ENCODE measurements at places on chromosomes 11 and 22.

- no peak for DNase-seq
These were observed 15.7 kb downstream of the STX3 start for GRCh38 chr11:59770869-59771268.

DNA sequence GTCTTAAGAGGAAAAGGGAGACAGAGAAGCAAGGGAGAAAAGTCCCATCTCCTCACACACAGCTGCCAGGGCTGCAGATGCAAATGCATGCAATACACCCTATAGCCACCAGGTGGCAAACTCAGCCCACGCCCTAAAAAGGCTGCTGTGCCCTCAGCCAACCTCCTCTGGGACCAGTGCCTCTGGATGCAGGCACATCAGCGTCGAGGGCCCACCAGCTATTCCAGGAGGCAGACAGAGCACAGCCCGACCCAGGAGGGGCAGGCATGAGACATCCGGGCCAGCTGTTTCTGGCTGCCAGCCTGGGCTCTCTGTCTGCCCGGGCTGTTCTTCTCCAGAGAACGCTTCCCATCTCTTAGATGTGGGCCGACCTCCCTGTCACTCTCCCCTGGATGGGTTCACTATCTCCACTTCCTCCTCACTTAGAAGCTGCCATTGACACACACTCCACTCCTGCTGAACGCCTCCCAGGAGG, 39.7 kb downstream of the TPBGL start:
- peak; percentile 80 for DNase-seq

- DNase-seq = no peak
These were observed 61.5 kb upstream of the EMID1 start for GRCh38 chr22:29143941-29144785.

DNA sequence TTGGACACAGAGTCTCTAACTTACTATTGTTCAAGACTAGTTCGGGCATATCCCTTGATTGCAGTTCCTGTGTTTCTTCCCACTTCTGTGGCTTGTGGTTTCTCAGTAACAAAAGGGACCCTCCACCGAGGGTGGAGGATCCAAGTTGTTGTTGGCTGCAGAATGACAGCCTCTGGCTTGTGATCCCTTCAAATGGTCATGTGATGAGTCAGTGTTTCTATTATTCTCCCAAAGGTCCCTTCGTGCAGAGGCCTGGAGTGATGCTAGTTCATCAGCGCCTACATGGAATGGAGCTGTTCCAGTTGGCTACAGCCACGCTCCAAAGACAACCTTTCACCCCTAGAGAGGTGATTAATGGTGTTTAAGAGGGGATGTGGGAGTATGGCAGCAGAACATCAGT, 2.6 kb upstream of the VWCE start:
- no peak for DNase-seq

- no peak for DNase-seq
These were observed 57.2 kb upstream of the ARHGAP32 start for GRCh38 chr11:129249351-129249750.

DNA sequence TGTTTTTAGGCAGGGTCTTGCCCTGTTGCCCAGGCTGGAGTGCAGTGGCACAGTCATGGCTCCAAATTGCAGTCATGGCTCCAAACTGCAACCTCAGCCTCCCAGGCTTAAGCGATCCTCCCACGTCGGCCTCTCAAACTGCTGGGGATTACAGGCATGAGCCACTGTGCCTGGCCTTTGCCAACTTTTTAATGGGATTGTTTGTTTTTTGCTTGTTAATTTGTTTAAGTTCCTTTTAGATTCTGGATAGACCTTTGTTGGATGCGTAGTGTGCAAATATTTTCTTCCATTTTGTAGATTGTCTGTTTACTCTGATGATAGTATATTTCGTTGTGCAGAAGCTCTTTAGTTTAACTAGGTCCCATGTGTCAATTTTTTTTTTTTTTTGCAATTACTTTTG, 10.0 kb upstream of the SCGB1D1 start:
- no peak for DNase-seq

DNA sequence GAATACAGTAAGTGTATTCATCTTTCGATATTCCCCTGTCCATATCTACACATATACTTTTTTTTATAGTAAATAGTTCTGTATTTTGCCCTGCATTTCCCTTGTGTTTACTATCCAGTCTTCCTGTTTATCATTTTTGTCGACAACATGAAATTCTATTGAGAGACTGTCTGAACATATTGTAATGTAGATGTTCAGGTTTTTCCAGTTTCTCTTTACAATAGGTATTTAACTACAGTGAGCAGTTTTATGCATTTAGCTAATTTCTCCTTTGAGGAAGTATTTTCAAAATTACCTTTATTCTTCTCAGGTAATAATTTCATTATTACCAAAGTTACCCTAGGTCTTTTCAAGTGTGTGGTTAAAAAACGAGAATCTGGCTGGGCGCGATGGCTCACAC, 16.7 kb downstream of the PIK3IP1 start:
- no peak for DNase-seq

GRCh38 chr11:114762408-114762807, 84.1 kb downstream of the NXPE2 start:
- DNase-seq = no peak

GRCh38 chr11:2664376-2664775, 35.4 kb downstream of the KCNQ1OT1 start:
- no peak for DNase-seq

DNA sequence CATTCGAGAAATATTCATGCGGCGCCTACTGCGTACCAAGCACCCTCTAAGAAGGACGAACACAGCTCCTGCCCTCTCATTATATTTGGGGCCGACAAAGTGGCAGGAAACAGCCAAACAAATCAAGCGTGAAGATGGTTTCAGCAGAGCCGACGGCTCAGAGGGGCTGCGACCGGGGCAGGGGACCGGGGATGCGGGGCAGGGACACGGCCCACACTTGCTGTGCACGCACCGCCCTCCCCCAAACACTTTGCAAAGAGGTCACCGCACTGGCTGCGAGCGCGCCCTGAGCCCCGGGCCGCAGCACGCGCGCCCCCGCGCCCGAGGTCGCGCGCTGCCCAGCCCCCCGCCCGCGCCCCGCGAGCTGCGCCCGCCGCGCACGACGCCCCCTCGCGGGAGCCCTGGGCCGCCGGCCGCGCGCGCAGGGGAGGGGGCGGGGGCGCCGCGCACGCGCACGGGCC, 255 bp upstream of the SYNGR1 start:
- peak; percentile 46 for DNase-seq

DNA sequence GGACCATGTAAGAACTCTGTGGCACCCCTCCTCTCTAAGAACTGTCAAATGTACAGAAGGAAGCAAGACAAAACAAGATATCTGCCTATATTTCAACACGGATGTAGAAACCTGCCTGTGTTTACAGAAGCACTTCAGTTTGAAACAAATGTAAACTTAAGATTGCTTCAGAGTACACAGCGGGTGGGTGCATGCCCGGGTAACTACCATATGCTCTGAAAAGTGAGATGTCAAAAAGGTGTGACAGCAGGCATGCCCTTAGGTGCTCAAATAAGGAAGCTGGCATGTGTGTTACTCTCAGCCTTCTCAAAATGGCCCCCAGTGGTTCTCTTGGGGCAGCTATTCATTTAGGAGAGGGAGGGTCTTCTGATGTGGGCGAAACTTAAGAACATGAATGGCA, 5.2 kb downstream of the ACP2 start:
- no peak for DNase-seq

DNA sequence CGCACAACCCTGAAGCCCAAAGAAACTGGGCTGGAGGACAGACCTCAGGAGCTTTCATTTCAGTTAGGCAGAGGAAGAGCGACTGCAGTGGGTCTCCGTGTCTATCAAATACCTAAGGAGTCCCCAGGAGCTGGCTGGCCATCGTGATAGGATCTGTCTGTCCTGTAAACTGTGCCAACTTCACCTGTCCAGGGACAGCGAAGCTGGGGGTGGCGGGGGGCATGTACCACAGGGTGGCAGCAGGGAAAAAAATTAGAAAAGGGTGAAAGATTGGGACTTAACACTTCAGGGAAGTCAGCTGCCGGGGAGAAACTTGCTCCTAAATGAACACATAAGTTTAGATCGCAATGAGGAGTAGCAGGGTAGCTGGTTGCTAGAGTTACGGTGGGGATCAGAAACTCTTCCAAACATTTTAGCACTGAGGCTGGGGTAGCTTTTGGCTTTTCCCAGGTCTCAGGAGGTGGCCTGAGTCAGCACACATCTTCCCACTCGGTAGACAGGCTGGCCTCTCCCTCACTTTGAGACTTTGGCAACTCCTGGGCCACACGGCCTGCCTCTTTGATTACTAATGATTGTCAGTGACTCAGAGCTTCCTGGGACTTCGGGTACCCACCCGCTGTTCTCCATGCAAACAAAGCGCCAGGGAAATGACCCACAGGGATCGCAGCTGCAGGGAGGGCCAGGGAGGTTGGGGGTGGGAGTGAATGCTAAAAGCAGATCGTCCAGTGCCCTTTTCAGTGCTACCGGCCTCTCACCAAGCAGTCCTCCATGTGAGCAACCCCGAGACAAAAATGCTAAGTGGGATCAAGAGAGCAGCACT, 2.9 kb upstream of the MTFP1 start:
- peak; percentile 57 for DNase-seq

- DNase-seq = no peak
These were observed 5.4 kb downstream of the SHISA8 start for GRCh38 chr22:41909310-41910049.

DNA sequence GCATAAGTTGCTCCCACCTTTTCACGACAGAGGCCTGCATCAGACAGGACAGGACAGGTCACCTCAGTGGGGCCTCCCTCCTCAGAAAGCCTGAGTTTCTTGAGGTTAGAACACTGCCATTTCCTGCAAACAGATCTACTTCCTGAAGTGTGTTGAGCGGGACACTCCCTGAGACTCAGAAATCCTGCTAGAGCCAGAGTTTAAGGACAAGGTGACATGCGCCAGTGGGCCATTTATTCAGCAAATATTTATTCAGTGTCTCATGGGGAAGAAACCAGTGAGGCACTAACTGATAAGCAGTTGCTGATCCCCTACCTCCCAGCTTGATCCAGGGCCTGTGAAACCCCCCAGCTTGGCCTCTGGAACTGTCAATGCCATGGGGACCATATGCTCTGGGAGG, 454.6 kb downstream of the SOX6 start:
- DNase-seq = no peak

GRCh38 chr11:6567371-6567745, 36.1 kb downstream of the RRP8 start:
- no peak for DNase-seq
